ENCODE measurements at places on chromosomes 5 and 9.
A peak's percentile ranks its signal among the peaks of the same experiment; 100 is the strongest.

DNA sequence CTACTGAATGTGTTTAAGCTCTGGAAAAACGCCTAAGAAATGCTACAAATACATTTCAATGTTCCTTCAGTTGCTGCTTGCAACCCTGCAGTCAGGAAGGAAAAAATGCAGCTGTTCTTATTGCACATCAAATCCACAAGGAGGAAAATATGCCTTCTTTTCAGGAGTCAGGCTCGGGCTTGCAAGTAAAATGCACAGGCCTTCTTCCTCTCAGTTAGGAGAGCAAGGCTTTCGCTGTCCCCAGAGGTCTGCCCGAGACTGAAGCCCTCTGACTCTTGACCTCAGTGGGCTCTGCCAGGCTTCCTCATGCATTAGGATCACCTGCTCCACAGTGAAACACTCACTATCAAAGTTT lies 899 bp upstream of the SHC3 start:
- no peak for DNase-seq

GRCh38 chr5:65307931-65308330 lies 173.8 kb downstream of the ADAMTS6 start:
- no peak for DNase-seq

GRCh38 chr5:176167800-176168199 lies 70.4 kb upstream of the SIMC1 start:
- no peak for DNase-seq

- DNase-seq, result no peak
Observed at GRCh38 chr5:57113481-57113880, 60.4 kb upstream of the GPBP1 start.

DNA sequence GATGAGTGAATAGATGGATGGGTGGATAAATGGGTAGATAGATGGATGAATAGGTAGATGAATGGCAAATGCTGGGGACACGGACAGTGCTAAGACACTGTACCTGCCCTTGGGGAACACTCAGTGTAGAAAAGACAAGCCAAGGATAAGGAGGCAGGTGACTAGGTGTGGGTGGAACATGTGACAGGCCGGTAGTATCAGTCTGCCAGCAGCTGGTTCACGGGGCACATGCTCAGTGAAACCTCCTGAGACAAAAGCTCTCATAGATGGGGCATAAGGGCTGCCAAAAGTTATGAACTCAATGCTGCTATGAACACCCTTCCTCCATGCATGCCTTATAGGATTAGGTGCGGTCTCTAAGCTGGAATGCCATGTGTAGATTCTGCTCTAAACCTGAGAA lies 71.0 kb downstream of the C5orf15 start:
- no peak for DNase-seq

- DNase-seq, result no peak
Observed at GRCh38 chr5:52786949-52787599, 642 bp upstream of the ITGA1 start.

- no peak for DNase-seq
Observed at GRCh38 chr9:88973281-88974045, 17.8 kb upstream of the S1PR3 start.

GRCh38 chr5:61463596-61463995 lies 131.5 kb downstream of the ZSWIM6 start:
- no peak for DNase-seq

DNA sequence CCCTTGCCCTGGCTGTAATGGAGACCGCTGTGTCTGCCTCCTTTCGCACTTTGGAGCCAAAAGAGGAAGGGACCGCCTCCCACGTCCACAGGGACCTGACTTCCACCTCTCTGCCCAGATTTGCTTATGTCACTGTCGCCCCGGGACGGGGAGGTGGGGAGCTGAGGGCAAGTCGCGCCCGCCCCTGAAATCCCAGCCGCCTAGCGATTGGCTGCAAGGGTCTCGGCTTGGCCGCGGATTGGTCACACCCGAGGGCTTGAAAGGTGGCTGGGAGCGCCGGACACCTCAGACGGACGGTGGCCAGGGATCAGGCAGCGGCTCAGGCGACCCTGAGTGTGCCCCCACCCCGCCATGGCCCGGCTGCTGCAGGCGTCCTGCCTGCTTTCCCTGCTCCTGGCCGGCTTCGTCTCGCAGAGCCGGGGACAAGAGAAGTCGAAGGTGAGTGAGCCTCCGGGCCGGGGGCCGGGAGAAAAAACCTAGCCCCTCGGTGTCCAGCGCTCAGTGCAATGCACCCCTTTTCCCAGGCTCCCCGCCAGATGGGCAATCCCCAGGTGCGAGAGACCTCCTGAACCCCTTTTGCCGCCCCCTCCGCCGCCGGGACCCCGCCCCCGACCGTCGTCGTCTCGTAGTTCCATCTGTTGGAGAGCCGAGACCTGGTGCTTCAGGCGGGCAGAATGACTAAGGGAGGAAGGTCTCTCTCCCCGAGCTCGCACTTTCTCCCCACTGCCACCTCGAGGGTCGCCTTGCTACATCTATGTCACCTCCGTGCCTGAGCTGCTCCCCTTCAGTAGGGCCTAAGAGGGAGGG lies at the start of gene GPX3:
Gene GPX3 (plus strand): TSS at position 288 of the 807 bp plus-strand sequence. CDS start 64 bp downstream, at position 352.
- no peak for DNase-seq

DNA sequence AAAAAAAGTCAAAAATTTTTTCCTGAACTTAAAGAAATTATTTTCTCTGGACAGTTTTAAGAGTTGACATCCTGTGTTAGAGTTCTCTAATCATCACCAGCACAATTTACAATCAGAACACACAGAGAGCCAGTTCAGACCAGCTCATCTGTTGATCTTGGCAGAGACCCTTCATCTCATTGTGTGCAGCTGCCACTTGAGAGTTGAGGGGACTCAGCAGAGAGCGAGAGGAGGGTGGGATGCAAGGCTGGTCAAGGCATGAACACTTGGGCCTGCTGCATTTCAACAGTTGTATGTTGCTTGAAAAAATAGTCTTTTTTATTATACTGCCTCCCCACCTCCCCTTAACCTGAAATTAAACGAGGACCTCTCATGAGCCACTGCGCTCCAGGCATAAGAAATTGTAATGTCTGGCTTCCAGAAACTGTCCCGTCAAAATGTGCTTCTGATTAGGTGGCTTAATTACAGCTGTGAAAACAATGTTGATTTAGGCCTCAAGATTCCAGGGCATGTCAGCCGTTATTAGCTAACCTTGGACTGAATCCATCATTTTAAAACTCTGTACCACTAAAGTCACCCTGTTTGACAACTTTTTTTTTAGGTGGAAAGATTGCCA lies 383.6 kb downstream of the CCDC171 start:
- DNase-seq, result no peak

DNA sequence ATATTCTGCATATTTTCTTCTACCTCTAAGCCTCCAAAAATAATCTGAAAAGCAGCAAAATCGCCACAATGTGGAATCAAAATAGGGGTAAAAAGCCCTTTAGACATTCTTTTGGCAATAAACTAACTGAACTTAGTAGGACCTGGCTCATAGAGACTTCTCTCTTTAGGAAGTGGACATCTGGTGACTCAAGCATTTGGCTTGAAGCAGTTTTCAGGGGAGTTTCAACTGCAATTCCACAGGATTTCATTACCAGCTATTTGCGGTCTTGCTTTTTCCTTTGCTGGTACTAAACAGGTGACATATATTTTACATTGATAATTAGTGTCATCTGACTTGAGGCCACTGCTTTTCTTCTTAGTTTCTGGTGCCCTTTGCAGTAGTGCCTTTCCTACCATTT lies 173.2 kb upstream of the FBN2 start:
- DNase-seq, result no peak

DNA sequence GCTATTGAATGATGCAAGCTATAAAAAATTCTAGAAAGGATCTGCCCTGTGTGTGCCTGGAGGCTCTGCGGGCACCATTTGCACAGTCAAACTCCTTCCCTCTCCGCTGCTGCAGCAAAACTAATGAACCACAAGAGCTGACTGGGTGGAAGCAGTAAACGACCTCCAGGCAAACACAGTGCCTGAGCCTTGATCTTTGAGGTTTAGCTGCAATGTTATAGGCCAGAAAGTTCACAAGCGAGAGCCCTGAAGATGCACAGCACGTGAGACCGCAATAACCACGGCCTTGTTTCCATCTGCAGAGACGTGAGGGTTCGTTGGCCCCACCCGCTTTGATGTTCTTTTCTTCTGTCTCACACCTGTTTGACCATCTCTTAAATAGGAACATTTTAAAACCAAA lies 69.2 kb upstream of the S1PR3 start:
- DNase-seq, result no peak

DNA sequence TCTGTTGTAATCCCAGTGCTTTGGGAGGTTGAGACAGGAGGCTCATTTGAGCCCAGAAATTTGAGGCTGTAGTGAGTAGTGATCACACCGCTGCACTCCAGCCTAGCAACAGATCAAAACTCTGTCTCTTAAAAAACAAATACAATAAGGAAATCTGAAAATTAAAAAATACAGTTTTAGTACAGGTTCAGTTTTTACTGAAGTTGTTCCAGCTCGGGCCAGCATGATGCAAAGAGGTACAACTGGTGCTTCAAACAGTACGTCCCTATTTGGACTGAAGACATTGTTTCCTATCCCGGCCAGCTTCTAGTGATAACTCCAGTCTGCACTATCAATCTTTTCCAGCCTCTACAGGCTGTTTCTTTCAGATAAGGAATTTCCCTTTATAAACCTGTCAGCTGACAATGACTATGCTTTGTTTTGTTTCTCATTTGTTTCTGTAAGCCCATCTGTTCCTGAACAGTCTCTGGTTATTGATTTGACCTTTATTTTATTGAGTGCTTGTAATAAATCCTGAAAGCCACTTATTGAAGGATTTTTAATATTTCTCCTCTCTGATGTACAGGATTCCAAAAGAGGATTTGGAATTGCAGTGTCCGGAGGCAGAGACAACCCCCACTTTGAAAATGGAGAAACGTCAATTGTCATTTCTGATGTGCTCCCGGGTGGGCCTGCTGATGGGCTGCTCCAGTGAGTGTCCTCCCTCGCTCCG lies 41.9 kb downstream of the TJP2 start:
- no peak for DNase-seq

DNA sequence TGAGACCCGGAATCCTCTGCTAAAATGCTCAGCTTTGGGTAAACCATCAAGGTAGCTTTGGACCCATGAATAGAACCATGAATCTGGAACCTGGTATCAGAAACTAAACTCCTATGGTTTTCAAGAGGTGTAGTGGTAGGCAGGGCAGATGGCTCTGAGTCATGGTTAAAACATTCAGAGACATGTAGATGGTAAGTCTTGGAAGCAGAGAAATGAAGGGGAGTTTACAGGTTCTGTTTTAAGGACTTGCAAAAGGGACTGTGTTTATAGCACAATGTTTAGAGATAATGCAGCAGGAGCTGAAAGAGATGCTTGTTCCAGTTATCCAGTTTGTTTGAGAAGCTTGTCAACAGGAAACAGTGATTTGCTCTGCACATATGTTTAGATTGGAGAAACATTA lies 36.0 kb upstream of the FBN2 start:
- no peak for DNase-seq

- DNase-seq, result peak; percentile 3
Observed at GRCh38 chr5:149264439-149265067, 7.1 kb upstream of the AFAP1L1 start.

GRCh38 chr5:33891788-33892619 lies at the start of gene ADAMTS12:
ADAMTS12 (minus strand) TSS chr5:33891990; CDS start chr5:33891856, 134 bp downstream.
- DNase-seq, result no peak

GRCh38 chr5:137752905-137753690 lies 1.1 kb downstream of the HNRNPA0 start:
- no peak for DNase-seq

DNA sequence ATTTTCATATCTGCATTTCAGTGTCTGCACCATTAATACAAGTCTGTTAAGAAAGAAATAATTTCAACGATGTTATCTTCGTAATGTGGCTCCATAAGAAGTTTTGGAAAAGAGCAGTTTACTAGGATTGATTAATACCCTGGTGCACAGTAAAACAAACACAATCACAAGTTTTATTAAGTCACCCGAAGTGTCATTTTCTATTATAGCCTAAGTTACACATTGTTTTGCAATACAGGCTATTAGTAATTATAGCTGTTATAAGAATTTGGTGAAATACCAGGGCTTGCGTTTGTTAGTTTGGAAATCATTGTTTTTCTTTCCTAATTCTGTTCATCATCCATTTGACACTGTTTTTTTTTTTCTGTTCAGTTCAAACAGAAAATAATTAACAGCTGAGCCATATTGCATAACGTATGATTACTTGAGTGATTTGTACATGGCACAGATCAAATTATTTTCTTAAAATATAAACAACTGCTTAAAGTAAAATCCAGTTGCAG lies 30.6 kb downstream of the LVRN start:
- DNase-seq, result no peak

- no peak for DNase-seq
Observed at GRCh38 chr5:1018596-1018995, 10.0 kb downstream of the NKD2 start.

- DNase-seq, result no peak
Observed at GRCh38 chr9:13427587-13427986, 148.1 kb upstream of the MPDZ start.

GRCh38 chr5:123512611-123513461 lies 859 bp downstream of the CSNK1G3 start:
- DNase-seq, result no peak

- DNase-seq, result no peak
Observed at GRCh38 chr9:119370816-119371215, 1.6 kb upstream of the BRINP1 start.

- no peak for DNase-seq
Observed at GRCh38 chr5:77937015-77937908, 161.1 kb upstream of the TBCA start.

GRCh38 chr9:113205432-113205831 lies 15.6 kb downstream of the FKBP15 start:
- no peak for DNase-seq

- no peak for DNase-seq
Observed at GRCh38 chr5:43646992-43647391, 44.0 kb downstream of the NNT start.

GRCh38 chr9:36492865-36493264 lies 79.8 kb upstream of the MELK start:
- no peak for DNase-seq

DNA sequence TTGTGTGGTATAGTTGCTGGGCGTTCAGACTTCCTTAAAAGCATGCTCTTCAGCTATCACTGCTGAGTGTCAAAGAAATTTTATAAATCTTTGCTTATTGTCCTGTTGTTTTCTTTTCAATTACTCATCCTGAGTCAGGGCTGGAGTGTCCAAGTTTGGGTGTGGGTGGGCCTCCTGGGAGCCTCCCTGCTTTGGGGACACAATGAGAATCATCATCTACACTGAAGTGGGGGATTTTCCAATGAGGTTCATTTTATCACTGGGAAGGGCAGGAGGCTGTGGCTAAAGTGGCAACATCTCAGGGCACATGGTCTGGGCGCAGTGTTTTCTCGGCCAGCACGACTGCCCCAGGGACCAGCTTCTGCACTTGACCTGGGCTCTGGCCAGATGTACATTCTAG lies 19.5 kb downstream of the GFPT2 start:
- no peak for DNase-seq

GRCh38 chr9:104232781-104233341 lies 138.8 kb downstream of the SMC2 start:
- DNase-seq, result no peak

GRCh38 chr5:25618821-25619220 lies 974.0 kb upstream of the CDH10 start:
- no peak for DNase-seq

DNA sequence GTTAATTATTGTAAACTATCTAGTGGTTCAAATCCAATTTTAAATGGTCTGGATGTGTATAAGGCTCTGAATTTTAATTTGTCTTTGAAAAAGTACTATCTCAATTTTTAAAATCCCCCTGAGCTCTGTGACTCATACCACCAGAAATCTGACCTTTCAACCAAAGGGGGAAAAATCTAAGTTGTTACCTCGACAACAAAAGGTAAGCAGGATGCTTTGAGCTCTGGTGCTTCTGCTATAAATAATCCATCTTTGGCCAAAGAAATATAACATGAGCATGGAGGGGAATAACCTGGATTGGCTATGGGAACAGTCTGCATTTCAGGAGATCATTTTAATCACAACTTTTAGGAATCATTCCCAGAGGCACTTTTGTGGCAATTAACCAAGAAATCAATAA lies 76.3 kb upstream of the PCSK1 start:
- no peak for DNase-seq

All from activated CD4-positive, CD25-positive, alpha-beta regulatory T cell treated with anti-CD3 and anti-CD28 coated beads, Interleukin-2, amount 50 U/mL, for 16 hours (primary cell).